ENCODE measurements at places on chromosomes 11 and 22. TPM values are rescaled to one million over a fixed set of nuclear protein-coding genes. Genes with fewer than 3 reads are reported as not detected.

The GLYAT gene
- 1.2 TPM for total RNA-seq

- DNase-seq: no peak
Observed at GRCh38 chr22:27131346-27131745, 474.0 kb downstream of the MIAT start.

DNA sequence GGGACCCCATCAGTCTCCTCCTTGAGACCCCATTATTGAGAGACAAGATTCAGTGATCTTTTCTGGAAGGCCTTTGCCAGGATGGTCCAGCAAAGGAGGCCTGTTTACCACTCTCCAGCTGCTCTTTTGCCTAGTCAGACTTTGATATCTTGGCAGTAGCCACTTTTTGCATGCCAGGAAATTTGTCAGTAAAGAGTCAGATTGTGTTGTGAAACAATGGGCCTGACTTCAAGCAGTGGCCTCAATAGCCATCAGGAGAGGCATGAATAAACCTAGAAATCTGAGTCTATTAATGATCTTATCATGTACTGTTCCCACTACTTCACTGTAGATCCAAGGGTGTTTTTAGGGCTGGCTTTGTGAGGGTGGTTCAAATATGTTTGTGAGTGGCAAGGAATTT is 479.4 kb downstream of the JRKL start:
- no peak for DNase-seq

The BAD gene
- 96.3 TPM for total RNA-seq

The TEX12 gene
- total RNA-seq: not detected

The TNNI2 gene
- 0.35 TPM for total RNA-seq

The DDI1 gene
- not detected for total RNA-seq

- no peak for DNase-seq
Observed at GRCh38 chr11:70031631-70032469, 46.3 kb upstream of the ANO1 start.

The FLRT1 gene
- 1.6 TPM for total RNA-seq

The TMEM191C gene
- 0.31 TPM for total RNA-seq

The RPL3 gene
- total RNA-seq: 796 TPM

GRCh38 chr11:107996006-107996776 is 12.5 kb upstream of the CUL5 start:
- no peak for DNase-seq

The RAB36 gene
- 1.3 TPM for total RNA-seq

- DNase-seq: no peak
Observed at GRCh38 chr11:70063555-70063954, 14.6 kb upstream of the ANO1 start.

DNA sequence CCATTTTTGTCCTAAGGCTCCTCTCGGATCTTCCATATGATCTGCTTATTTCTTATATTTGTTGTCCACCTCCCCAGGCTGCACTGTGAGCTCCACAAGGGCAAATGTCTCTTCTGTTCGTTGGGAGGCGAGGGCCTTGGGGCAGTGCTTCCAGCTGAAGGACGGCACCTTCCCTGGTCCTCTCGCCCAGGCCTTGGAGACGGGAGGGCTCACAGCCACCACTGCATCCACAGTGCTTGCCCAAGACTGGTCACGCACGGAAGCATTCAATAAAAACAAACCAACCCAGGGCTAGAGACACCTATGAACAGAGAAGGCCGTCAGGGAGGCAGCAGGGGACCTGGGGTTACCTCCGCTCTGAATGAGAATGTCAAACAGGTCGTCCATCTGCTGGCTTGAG is 46.2 kb downstream of the SGSM3 start:
- DNase-seq: no peak

DNA sequence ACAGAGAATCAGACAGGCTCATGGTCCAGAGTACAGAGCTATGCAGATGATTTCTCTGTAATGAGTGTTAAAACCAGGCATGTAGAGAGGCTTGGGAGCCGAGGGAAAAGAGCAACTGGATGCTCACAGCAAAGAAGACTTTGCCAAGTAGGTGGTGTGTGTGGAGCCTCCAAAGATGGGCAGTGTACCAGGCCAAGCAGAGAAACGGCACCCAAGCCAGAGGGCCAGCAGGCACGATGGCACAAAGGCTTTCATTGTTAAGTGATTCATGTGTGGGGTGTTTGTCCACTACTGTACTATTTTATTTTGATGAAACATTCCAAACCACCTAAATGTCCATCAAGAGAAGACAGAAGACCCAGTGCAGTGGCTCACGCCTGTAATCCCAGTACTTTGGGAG is 11.1 kb downstream of the RANGAP1 start:
- DNase-seq: no peak

All from left cardiac atrium (tissue), 4 donors.